ENCODE measurements at places on chromosomes 3 and 15. TPM values are rescaled to one million over a fixed set of nuclear protein-coding genes. Genes with fewer than 3 reads are reported as not detected.

Gene MYZAP
- total RNA-seq = not detected

Gene ZNF80
- not detected for total RNA-seq

Gene ULK4
- 7.6 TPM for total RNA-seq

Gene ZNF860
- total RNA-seq = 0.10 TPM

Gene A4GNT
- not detected for total RNA-seq

Gene ARHGEF3
- total RNA-seq = 1.1 TPM

Gene CDCP1
- 47.5 TPM for total RNA-seq

Gene C3orf52
- total RNA-seq = 2.9 TPM

Gene FOXL2
- 3.0 TPM for total RNA-seq

Gene DUOXA1
- total RNA-seq = 0.98 TPM

Gene ILDR1
- total RNA-seq = not detected

Gene CHL1
- 110 TPM for total RNA-seq

Gene ATP13A5
- not detected for total RNA-seq

Gene HCN4
- total RNA-seq = not detected

Gene CKMT1A
- total RNA-seq = 1.2 TPM

- DNase-seq = no peak
Observed at GRCh38 chr3:45487508-45487907, 99.1 kb downstream of the LARS2 start.

- DNase-seq = no peak
Observed at GRCh38 chr15:83178869-83179325, 28.7 kb downstream of the HDGFL3 start.

GRCh38 chr15:57255751-57256341, 120.5 kb upstream of the CGNL1 start:
- DNase-seq = no peak

- no peak for DNase-seq
Observed at GRCh38 chr15:80693682-80694610, 1.2 kb upstream of the ABHD17C start.

DNA sequence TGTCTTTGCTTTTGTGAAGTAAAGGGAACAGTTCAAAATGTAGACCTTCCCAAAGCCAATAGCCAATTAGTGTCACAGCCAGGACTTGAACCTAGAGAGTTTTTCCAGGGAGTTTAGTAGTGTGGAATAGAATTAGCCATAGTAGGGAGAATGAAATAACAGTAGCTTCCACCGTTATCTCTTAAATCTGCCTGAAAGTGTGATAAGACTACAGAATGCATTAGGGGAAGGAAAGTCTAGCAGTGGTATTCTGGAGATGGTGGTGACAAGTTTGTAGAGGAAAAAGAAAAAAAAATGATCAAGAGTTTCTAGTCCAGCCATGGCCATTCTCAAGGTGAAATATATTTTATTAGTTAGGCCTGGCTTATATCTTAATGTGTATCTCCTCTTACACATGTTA, 13.8 kb downstream of the ATP11B start:
- no peak for DNase-seq

GRCh38 chr3:141126661-141127343, 75.7 kb downstream of the SPSB4 start:
- DNase-seq = no peak

- DNase-seq = no peak
Observed at GRCh38 chr3:38454178-38454883, 641 bp downstream of the ACVR2B start.

GRCh38 chr15:74780523-74781430, 1.1 kb upstream of the CSK start:
- no peak for DNase-seq

DNA sequence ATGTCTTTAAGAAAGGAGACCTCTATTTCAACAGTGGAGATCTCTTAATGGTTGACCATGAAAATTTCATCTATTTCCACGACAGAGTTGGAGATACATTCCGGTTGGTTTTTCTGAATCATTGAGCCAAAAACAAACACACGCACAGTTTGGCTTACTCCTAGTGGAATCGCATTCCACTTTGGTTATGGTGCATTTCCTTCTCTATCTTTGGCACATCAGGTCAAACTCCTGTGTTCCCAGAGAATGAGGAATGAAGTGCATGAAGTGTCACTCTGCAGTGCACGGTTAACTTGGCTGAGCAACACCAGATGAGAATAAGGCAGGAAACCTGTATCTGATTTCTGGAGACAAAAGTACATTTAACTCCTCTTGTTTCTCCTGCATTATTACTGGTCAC, 38.5 kb downstream of the HDC start:
- DNase-seq = no peak

- no peak for DNase-seq
Observed at GRCh38 chr15:33834892-33835743, 133.2 kb upstream of the CHRM5 start.

- DNase-seq = no peak
Observed at GRCh38 chr3:138842483-138843188, 7.9 kb upstream of the PIK3CB start.

DNA sequence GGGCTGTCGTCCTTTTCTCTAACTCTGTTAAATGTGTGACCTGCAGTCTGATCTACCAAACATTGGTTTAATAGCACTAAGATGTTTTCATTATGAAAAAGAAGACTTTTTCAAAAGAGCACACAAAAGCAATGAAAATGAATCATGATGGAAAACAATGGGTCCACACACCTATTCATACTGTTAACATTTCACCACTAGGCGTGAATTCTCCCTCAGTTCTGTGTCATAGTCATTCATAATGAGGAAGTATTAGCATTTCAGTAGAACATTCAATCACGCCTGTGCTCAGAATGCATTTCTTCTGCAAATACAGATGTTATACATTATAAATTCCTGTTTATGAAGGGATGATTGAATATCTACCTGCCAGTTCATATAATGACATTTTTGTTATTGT, 35.9 kb downstream of the EIF4E3 start:
- no peak for DNase-seq

DNA sequence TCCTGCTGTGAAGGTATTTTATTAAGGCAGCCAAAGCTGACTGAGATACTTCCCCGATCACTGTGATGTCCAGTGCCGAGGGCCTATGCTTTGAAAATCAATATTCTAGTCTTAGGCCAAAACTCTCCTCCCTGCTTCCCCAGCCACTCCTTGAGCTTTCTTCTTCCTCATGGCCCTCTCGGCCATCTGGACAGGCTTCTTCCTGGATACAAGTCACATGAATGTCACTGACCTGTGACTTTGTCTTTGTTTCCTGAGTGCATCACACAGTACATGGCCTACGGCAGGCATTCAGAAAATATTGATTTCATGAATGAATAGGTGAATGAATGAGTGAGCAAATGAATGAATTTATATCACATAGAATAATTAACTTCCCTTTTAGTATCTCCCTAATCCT, 24.6 kb upstream of the HES1 start:
- no peak for DNase-seq

- DNase-seq = no peak
Observed at GRCh38 chr15:71691458-71692417, 118.6 kb upstream of the NR2E3 start.

DNA sequence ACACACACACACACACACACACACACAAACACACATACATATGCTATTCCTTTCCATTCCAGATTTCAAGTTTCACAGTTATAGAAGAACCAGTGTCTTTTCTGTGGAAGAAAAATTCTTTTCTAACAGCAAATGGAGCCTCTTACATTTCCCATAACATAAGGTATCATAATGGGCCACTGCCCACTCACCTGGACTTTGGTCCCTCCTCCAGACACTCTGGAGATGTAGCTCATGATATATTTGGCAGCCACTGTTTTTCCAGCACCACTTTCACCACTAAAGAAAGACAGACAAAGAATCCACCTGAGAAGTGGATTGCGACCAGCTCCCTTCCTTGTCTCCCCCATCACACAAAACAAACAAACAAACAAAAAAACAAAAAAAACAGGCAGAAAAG, 29.8 kb downstream of the LDHAL6B start:
- DNase-seq = no peak

GRCh38 chr3:99862208-99862607, 44.5 kb downstream of the CMSS1 start:
- DNase-seq = no peak

DNA sequence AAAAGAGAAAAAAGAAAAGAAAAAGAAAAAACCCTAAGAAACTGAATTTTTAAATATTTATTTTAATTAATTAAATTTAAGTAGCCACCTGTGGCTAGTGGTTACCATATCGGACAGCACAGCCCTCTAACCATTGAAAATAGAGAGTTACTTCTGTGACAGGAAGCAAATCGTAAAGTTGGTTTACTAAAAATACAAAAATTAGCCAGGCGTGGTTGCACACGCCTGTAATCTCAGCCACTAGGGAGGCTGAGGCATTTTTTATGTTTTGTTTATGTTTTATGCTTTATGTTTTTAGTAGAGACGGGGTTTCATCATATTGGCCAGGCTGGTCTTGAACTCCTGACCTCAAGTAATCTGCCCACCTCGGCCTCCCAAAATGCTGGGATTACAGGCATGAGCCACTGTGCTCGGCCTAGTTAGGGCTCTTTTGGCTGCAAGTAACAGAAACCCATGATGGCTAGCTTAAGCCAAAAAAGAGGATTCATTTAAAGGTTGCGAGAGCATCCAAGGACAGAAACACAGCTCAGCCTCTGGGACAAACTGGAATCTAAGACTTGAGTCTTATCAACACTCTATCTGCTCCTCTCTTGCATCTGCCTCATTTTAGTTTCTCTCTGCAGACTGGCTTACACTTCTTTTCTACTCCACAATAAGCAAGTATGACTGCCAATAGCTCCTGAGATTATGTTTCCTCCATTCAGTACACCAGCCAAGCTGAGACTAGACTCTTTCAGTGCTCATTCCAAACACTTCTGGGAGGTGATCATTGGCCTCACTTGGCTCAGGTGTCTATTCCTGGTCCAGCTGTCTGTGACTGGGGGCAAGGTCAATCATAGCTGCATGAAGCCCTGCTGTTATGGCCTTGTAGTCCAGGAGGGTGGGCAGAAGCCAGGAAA, 6.8 kb upstream of the SKIL start:
- no peak for DNase-seq

DNA sequence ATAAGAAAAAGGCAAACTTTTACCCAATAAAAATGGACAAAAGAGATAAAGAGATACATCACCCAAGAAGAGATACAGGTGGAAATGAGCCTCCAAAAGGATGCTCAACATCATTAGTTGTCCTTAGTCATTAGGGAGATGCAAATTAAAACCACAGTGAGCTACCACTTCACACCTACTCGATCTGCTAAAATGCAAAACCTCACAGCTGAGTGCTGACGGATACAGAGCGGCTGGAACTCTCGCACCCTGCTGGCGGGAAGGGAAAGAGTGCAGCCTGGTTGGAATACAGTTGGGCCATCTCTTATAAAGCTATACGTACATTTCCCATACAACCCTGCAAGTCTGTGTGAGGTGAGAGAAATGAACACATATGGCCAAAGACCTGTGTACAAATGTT, 78.5 kb upstream of the PRR20G start:
- no peak for DNase-seq

- DNase-seq = no peak
Observed at GRCh38 chr3:187677604-187678003, 7.4 kb upstream of the SST start.

DNA sequence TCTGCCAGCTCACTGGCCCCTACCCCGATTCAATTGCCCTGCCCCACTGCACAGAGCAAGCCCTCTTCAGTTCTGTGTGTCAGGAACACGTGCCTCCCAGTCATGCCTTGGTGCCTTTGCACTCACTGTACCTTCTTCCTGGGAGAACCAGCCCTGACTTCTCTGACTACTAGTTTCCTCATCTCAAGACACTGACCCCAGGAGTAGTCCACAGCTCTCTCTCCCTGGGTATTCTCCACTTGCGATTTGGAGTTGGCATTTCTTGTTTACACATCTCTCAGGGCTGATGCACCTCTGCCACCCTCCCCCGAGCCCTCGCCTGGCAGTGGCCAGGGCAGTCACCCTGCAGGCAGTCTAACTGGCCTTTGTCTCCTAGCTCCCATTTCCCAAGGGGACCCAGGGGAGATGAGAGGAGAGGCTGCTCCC, 5.7 kb downstream of the CISH start:
- no peak for DNase-seq

GRCh38 chr15:39781967-39782302, 706 bp downstream of the FSIP1 start:
- no peak for DNase-seq

- DNase-seq = no peak
Observed at GRCh38 chr15:70451821-70452653, 311.3 kb downstream of the UACA start.

- no peak for DNase-seq
Observed at GRCh38 chr3:16148783-16149182, 25.7 kb upstream of the GALNT15 start.

All from NCI-H460 (cell line).